Neural crest cell (in vitro differentiated cells): ENCODE measurements at places on chromosomes 7 and 10.

DNA sequence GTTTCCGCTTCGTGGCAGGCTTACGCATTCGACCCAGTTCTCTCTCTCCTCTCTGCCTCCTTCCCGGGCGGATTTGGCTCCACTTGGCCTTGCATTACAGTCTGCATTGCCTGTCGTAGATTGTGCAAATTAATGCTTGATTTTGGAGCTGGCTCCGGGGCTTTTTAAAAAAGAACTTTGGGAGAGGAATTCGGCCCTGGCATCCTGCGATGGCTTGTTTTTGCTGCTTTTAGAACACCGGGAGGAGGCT is 767 bp downstream of the EIF4EBP2 start:
- peaks cover 25% of the 10 kb centered on the region for H3K36me3 ChIP-seq
- peak overlapping the region; percentile 93 for H3K27ac ChIP-seq
- peaks cover 42% of the 10 kb centered on the region for H3K4me1 ChIP-seq

DNA sequence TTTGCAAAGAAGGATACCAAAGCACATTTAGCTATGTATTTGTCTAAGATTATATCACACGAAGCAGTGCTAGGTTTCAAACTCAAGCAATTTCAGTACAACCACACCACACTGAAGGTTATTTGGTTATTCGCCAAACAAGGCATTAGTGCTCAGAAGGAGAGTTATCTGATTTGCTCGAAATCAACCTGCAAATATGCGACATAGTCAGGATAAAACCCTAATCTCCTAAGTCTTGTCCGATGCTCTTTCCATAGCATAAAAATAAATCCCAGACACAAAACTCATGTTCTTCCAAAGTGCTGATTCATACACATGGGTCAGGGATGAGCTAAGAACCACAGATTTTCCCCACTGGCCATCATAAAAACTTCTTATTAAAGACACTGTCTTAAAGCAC is 1288.0 kb upstream of the SORCS1 start:
- DNase-seq = no peak
- H3K4me3 ChIP-seq = no peak overlapping the region
- H3K4me1 ChIP-seq = no peaks in the 10 kb centered on the region
- H3K27ac ChIP-seq = no peak overlapping the region
- no peaks in the 10 kb centered on the region for H3K36me3 ChIP-seq
- no peaks in the 10 kb centered on the region for H3K27me3 ChIP-seq

DNA sequence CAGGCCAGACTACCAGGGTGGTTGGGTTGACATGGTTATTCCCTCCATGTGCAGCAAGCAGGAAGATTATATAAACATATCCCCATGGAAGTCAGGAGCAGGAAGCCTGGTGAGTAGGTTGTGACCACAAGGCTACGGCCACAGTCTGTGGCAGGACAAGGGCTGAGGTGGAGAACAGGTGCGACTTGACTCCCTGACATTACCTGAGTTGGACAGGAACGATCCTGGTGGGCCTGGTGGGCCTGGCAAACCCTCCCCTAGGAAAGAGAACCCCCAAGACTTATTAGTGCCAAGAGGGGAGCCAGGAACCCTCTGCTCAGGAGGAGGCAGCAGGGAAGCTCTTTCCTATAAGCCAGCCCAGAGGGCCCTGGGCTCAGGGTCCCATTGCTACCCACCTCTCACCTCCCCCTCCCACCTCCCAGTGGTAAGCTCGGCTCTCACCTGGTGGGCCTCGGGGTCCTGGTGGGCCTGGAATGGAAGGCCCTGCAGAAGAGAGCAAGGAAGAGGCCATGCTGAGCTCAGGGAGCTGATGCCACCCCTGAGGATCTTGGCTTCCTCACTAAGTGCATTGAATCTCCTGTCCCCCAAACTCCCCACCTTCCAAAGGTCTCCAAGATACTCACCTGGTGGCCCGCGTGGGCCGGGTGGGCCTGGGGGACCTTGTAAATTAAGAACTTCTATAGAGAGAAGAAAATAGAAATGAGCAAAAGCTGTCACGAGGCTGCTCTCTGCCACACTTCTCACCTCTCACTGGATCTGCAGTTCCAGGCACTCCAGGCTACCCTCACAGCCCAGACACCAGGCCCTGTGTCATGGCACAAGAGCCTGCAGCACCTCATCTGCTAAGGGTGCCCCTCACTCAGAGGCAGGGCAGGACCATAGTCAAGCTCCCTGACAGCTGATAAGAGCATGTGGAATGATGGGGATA is 44.6 kb downstream of the COL17A1 start:
- no peaks in the 10 kb centered on the region for H3K36me3 ChIP-seq
- DNase-seq = no peak
- no peaks in the 10 kb centered on the region for H3K27me3 ChIP-seq
- H3K27ac ChIP-seq = peak overlapping the region; percentile 27

DNA sequence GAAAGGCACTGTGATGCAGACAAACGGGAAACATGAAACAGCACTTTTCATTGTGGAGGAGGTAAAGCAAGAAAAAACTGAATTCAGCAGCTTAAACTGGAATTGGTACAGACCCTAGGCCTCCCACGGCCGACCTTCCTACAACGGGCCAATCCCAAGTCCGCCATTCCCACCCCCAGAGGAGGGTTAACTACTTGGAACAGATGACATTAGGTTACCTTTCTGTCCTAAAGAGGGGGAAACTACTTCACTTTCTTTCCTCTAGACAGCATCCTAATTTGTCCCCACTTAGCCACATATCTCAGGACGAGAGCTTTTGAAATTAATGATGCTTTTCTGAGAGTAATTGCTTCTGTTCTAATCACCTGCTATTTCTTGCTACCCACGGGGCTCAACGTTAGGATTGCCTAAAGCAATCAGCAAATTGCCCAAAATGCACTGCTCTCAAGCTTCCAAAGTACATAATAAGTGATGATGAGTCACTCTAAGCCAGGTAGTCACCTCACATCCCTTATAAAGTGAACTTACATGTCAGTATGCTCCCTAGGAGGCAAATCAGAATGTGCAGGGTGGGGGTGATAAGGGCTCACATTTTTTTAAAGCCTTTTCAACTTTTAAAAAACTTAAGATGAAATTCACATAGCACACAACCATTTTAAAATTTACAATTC is 36.7 kb downstream of the LSM5 start:
- H3K4me3 ChIP-seq = no peak overlapping the region
- no peaks in the 10 kb centered on the region for H3K36me3 ChIP-seq
- H3K27ac ChIP-seq = no peak overlapping the region
- no peaks in the 10 kb centered on the region for H3K4me1 ChIP-seq
- no peak for DNase-seq

DNA sequence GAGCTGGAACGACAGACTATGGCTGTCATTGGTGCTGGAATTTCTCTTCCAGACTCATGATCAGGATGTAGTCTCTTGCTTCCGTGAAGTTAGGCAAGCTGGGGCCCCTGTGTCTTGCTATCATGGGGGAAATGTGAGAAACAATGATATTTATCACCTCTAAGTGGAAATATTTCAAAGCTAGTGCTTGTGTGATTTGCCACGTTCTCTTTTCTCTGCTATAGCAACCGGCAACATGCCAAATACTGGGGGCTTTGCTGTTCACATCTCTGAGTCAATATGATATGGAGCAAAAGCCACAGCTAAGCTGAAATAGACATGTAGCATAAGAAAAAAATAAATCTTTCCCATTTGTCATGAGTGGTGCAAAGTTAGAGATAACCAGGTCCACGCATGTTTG is 668.2 kb upstream of the IGFBP3 start:
- H3K27ac ChIP-seq = no peak overlapping the region
- no peaks in the 10 kb centered on the region for H3K27me3 ChIP-seq
- H3K4me1 ChIP-seq = no peaks in the 10 kb centered on the region
- no peak overlapping the region for H3K4me3 ChIP-seq
- DNase-seq = no peak

GRCh38 chr10:135601-136464 is 578 bp downstream of the ZMYND11 start:
- H3K4me1 ChIP-seq = peaks cover 36% of the 10 kb centered on the region
- DNase-seq = peak; percentile 38
- no peaks in the 10 kb centered on the region for H3K36me3 ChIP-seq

- no peak overlapping the region for H3K27ac ChIP-seq
- H3K4me3 ChIP-seq = peak overlapping the region; percentile 50
- H3K27me3 ChIP-seq = peaks cover 35% of the 10 kb centered on the region
- no peak for DNase-seq
These were observed 700 bp downstream of the GSAP start for GRCh38 chr7:77415476-77415822.

GRCh38 chr7:128253701-128254100 is 12.6 kb downstream of the LEP start:
- DNase-seq = no peak
- H3K27me3 ChIP-seq = peaks cover 20% of the 10 kb centered on the region
- H3K4me3 ChIP-seq = no peak overlapping the region
- no peak overlapping the region for H3K27ac ChIP-seq

GRCh38 chr10:19952224-19953010 is 136.2 kb downstream of the PLXDC2 start:
- no peak for DNase-seq
- peaks cover 4% of the 10 kb centered on the region for H3K4me1 ChIP-seq
- no peaks in the 10 kb centered on the region for H3K27me3 ChIP-seq
